ENCODE measurements at places on chromosomes 3 and 15.

DNA sequence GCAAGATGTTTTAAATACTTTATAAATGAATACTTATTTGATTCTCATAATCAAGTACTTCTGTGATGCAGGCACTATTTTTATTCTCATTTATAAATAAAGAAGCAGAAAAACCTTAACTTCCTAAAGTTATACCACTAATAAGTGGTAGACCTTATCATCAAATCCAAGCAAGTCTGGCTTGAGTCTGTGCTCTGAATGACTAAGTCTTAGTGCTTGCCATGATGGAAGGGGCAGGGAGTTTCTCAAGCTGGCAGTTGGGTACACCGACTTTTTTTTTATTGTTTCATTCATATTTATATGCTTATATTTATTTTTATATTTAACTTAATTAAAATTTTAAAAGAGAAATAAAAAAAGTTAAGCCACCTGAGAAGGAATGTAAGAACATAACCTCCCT lies 23.6 kb downstream of the SLMAP start:
- DNase-seq: no peak

DNA sequence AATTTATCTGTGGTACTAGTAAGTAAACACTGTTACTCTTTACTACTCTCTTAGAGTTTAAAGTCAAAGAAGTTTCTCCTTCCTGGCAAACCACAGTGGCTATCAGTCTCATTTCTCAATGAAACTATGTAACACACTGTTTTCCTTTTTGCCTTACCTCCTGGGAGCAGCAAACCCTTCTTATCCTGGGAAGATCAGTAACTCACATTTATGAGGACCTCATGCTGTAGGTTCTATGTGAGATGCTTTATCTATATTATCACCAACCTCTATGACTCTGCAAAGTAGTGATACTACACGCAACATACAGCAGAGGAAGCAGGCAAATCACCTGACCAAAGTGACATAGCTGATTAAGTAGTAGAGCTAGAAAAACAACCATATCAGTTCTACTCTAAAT lies 35.3 kb downstream of the PBRM1 start:
- no peak for DNase-seq

- no peak for DNase-seq
These were observed 1.2 kb upstream of the DAZL start for GRCh38 chr3:16606398-16606797.

DNA sequence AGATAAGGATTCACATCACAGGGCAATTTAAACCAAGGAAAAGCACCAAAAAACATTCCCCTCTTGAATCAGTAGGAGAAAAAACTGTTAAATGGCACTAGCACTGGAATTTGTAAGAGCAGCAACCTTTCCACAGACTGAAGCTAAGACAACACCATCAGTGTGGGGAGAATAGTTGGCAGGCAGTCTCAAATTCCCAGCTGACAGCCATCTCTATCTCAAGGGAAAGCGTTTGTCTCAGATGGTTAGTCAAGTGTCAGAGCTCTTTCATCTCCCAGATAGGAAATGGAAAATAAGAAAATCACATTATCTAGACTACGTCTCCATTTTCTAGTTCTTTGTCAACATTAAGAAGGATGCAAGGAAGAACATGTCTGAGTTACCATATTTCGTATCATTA lies 228.7 kb downstream of the WDR72 start:
- DNase-seq: no peak

DNA sequence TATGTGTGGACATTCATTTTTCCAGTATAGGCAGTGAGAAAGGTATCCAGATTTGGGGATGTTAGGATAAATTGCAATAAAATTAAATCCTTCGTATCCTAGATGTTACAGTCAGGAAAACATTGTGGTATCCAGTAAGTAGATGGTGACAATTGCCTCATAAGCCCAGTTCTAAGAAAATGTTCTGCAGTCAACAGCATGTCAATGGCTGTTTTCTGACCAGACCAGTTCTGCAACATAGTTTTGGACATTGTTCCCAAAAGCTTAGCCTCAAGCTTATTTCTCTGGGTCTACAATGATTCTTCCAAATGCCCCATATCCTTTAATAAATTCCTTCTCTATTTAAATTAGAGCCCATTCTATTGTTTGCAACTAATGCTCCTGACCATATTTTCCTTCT lies 480.7 kb downstream of the FHIT start:
- DNase-seq: no peak

- no peak for DNase-seq
These were observed 143.6 kb upstream of the BHLHE40 start for GRCh38 chr3:4835616-4836043.

- no peak for DNase-seq
These were observed 100.7 kb downstream of the ZIC4 start for GRCh38 chr3:147305533-147306250.

Measured in GM12891 (cell line).